Ecto neural progenitor cell (in vitro differentiated cells): ENCODE measurements at places on chromosomes 5 and 9.

GRCh38 chr5:81724108-81724507 is 26.8 kb downstream of the SSBP2 start:
- DNase-seq = no peak

DNA sequence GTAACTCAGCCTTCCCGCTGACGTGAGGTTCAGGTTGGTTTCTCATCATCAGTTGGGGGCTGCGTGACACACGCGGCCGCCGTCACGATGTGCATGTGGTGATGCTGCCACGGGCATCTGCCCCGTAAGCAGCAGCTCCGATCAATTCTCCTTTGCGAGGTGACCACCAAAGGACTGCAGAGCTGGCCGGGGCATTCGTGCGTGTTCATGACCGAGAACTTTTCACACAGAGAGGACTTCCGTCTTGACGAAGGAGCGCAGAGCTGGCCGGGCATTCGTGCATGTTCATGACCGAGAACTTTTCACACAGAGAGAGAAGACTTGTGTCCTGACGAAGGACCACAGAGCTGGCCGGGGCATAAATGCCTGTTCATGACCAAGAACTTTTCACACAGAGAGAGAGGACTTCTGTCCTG is 3.8 kb upstream of the LCN1 start:
- no peak for DNase-seq

DNA sequence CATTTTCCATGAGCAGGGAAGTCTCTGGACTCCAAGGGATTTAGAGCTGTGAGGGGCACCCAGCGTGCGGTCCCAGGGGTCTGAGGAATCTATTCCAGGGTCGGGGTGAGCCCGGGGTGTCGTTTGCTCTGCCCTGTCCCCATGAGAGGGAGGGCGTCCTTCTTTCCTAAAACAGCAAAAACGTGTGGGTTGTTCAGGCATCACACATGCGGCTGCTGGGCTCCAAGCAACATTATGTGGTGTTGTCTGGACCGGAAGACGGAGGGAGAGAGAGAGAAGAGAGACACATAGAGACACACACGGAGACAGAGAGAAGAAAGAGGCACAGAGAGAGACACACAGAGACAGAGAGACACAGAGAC is 42.7 kb upstream of the COL5A1 start:
- DNase-seq = no peak

GRCh38 chr9:110028271-110028670 is 179.7 kb downstream of the C9orf152 start:
- DNase-seq = no peak

- no peak for DNase-seq
Observed at GRCh38 chr5:36108758-36109460, 42.2 kb upstream of the UGT3A2 start.

GRCh38 chr5:179909224-179909623 is 1.5 kb upstream of the TBC1D9B start:
- no peak for DNase-seq

GRCh38 chr5:77239126-77239741 is 28.8 kb downstream of the PDE8B start:
- no peak for DNase-seq

GRCh38 chr5:91132550-91132949 is 250.6 kb downstream of the ARRDC3 start:
- no peak for DNase-seq

GRCh38 chr5:42035526-42035925 is 110.4 kb downstream of the FBXO4 start:
- DNase-seq = no peak

DNA sequence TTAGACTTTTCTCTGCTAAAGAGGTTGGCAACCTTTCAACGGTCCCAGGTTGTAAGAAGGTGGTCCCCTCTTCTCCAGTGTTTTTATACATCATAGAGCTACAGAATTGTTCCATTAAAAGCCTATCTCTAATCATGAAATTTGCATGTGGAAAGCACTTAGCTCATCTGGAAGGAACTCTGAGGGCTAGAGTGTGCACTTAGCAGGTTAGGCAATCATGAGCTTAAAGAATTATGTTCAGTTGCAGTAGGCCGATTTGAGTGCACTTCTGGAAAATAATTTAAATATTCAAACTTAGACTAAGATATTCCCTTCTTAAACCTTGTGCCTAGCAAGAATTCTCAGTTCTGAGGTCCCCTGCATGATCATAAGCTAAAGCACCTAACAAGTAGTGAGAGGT is 468.7 kb downstream of the SPATA31D1 start:
- DNase-seq = no peak

GRCh38 chr9:78031893-78032729 is 500 bp upstream of the GNAQ start:
- peak; percentile 93 for DNase-seq

- DNase-seq = peak; percentile 71
Observed at GRCh38 chr5:142716963-142717362, 31.1 kb upstream of the FGF1 start.

GRCh38 chr9:94801234-94801633 is 74.7 kb downstream of the AOPEP start:
- no peak for DNase-seq
